ENCODE measurements at places on chromosomes 5 and 9. TPM values are rescaled to one million over a fixed set of nuclear protein-coding genes. Genes with fewer than 3 reads are reported as not detected.

DNA sequence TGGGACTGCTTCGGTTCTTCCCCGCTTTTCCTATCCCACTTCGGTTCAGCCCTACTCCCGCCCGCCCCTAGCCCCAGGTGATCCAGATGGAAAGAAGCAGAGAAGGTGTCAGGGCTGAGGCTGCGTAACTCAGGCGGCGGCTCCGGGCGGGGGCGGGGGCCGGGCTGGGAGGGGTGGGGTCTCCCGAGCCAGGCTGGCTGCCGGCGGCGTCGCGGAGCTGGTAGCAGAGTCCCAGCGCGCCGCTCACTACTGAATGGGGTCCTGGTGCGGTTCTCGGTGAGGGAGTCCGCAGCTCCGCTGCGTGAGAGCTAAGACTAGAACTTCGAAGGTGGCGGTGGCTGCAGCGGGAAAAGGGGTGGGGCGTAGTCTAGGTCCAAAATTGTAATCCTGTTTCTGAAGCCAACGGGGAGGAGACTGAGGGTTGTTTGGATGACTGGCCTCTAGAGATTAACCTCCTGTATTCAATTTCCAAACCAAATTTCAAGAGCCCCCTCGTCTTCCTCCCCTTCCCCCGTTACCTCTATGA lies 1.4 kb downstream of the PRR16 start:
- DNase-seq: peak; percentile 45

- no peak for DNase-seq
These were observed 81.6 kb upstream of the PITX1 start for GRCh38 chr5:135115591-135115990.

DNA sequence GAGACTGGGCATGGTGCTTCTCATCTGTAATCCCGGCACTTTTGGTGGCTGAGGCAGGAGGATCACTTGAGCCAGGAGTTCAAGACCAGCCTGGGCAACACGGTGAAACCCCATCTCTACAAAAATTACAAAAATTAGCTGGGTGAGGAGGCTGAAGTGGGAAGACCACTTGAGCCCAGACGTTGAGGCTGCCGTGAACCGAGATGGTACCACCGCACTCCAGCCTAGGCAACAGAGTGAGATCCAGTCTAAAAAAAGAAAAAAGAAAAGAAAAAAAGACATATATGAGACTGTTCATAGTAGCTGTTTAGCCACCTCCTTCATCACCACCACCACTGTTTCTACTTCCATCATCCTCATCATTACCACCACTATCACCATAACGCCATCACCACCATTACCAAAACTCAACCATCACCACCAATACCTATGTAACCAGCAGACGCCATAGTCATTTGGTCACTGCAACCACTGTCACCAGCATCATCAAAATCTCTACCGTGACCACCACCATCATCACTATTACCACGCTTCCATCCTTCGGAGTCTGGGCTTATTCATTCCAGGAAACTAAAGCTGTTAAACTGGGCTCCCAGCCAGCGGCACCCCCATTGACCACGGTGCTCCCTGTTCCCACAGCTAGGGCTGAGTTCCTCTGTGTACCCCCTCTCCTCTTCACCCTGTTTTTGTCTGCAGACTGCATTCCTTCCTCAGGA lies 8.4 kb upstream of the KIF12 start:
- no peak for DNase-seq

DNA sequence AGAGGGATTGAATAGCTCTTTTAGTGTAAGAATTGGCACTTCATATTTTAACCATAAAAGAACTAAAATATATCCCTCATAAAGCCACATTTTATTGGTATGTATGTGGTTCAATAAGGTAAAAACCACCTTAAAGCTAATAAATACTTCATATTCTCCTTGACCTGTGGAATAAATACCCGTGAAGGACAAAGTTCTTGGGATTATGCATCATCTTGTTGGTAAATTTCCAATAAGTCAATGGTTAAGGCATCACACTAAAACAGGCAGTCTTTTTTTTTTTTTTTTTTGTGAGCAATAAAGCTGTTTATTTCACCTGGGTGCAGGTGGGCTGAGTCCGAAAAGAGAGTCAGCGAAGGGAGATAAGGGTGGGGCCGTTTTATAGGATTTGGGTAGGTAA lies 161.9 kb downstream of the SNCAIP start:
- DNase-seq: no peak

The NEUROG1 gene
- total RNA-seq: not detected

Measured in Peyer's patch (tissue), 4 donors.